Natural killer cell (primary cell): ENCODE measurements at places on chromosomes 1 and 21. TPM values are rescaled to one million over a fixed set of nuclear protein-coding genes. Genes with fewer than 3 reads are reported as not detected.

DNA sequence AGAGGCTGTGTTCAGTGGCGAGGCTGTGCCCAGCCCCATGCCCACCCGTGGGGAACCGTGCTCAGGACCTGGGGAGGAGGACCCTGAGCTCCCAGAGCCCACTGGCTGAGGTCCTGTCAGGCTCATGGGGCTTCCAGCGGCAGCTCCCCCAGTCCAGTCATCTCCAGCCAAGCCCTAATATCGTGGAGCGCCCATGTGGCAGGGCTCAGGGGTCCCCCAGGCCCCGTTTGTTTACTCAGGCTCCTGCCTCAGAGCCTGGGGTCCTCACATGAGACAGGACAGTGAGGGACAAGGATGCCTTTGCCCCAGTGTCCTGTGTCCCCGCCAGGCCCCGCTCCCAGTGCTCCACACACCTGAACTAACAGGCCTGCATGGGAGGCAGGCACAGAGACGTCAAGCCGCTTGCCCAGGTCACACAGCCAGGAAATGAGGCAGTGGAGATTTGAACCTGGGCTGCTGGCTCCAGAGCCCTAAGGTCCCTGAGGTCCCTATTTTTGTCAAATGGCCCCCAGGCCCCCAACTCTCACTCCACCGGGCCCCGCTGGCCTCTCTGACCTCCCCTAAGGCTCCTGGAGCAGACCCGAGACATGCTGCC is 100.7 kb upstream of the ACTRT2 start:
- no peak overlapping the region for H3K4me3 ChIP-seq
- no peaks in the 10 kb centered on the region for H3K27me3 ChIP-seq
- no peaks in the 10 kb centered on the region for H3K36me3 ChIP-seq
- DNase-seq, result no peak
- H3K4me1 ChIP-seq, result no peaks in the 10 kb centered on the region
- H3K27ac ChIP-seq, result no peak overlapping the region

GRCh38 chr1:225962440-225962975 is 21.5 kb upstream of the LEFTY2 start:
- no peaks in the 10 kb centered on the region for H3K36me3 ChIP-seq
- no peak overlapping the region for H3K4me3 ChIP-seq
- peak; percentile 70 for DNase-seq

- H3K27me3 ChIP-seq, result no peaks in the 10 kb centered on the region
- H3K4me1 ChIP-seq, result no peaks in the 10 kb centered on the region
- DNase-seq, result no peak
- no peak overlapping the region for H3K4me3 ChIP-seq
- H3K36me3 ChIP-seq, result no peaks in the 10 kb centered on the region
Observed at GRCh38 chr1:86140281-86140880, 16.2 kb downstream of the COL24A1 start.

DNA sequence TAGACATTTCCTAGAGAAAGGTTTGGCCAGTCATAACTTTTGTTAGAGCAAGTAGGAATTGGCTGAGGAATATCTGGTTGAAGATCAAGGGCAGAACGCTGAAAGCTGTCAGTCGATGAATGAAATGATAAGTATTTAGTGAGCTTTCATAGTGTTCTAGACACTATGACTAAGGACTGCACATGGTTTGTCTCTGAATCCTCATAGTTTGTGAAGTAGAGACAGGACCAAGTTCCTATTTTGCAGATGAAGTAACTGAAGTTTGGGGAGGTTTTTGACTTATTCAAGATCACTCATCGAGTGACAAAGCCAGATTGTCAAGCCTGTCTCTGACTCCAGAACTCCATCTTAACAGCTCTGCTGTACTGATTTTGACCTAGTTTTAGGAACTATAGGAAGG is 4.7 kb downstream of the ELOA start:
- H3K4me3 ChIP-seq, result no peak overlapping the region
- no peaks in the 10 kb centered on the region for H3K27me3 ChIP-seq
- DNase-seq, result no peak
- peaks cover 31% of the 10 kb centered on the region for H3K36me3 ChIP-seq

GRCh38 chr1:193070942-193071341 is 11.5 kb downstream of the RO60 start:
- no peaks in the 10 kb centered on the region for H3K27me3 ChIP-seq
- DNase-seq, result peak; percentile 40
- no peak overlapping the region for H3K4me3 ChIP-seq
- peaks cover 9% of the 10 kb centered on the region for H3K4me1 ChIP-seq
- H3K36me3 ChIP-seq, result peaks cover 6% of the 10 kb centered on the region

DNA sequence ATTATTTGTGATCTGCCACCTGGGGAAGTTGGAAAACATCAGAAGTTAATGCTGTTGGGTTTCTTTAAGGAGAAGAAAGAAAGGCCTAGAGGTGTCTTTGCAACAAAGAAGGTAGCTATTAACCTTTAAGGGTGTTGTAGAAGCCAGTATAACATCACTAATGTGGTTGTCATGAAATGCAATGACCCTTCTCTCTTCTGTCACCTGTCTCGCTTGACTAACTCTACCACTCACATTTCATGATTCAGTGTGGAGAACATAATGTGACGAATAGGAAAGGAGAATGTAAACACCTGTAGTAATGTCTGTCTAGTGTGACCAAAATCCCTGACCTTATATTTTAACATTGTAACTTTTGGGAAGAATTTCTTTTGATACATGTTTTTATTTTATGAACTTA is 211.7 kb upstream of the UBE2U start:
- no peaks in the 10 kb centered on the region for H3K36me3 ChIP-seq
- no peak for DNase-seq
- no peak overlapping the region for H3K27ac ChIP-seq
- no peak overlapping the region for H3K4me3 ChIP-seq
- no peaks in the 10 kb centered on the region for H3K4me1 ChIP-seq

- H3K4me1 ChIP-seq, result no peaks in the 10 kb centered on the region
- no peak for DNase-seq
- no peak overlapping the region for H3K4me3 ChIP-seq
- H3K27ac ChIP-seq, result no peak overlapping the region
Observed at GRCh38 chr1:29629401-29629800, 393.1 kb downstream of the PTPRU start.

GRCh38 chr1:152495066-152495675 is 15.4 kb upstream of the LCE5A start:
- H3K4me1 ChIP-seq, result no peaks in the 10 kb centered on the region
- H3K36me3 ChIP-seq, result no peaks in the 10 kb centered on the region
- peaks cover 3% of the 10 kb centered on the region for H3K27me3 ChIP-seq
- no peak overlapping the region for H3K27ac ChIP-seq
- DNase-seq, result no peak

DNA sequence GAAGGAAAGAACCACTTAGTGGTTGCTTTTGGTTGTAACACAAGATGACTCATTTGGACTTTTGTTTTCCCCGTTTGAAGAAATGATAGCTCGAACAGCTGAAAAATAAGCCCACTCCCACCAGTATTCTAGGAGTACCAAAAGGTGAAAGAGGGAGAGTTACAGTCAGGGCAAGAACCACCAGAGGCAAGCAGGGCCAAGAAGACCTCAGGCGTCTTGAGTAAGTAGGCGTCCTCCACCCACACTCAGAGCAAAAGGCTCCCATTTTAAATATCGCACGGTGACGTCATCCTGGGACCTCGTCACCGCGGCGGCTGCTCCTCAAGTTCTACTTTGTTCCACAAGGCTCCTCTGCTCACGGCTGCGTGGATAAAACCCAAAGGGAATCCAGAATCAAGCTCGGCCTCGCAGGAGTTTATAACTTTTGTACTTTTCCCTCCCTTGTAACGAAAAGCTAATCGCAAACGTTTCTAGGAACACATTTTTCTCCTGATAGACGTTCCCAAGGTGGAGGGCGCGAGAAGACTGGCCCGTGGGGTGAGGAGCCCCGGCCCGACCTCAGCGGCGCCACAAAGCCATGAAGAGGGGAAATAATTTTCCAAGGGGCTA is 1.2 kb downstream of the BTG3 start:
- peak overlapping the region; percentile 91 for H3K4me3 ChIP-seq
- peaks cover 19% of the 10 kb centered on the region for H3K4me1 ChIP-seq
- peak; percentile 92 for DNase-seq
- H3K27ac ChIP-seq, result peak overlapping the region; percentile 77
- H3K36me3 ChIP-seq, result peaks cover 3% of the 10 kb centered on the region
- H3K27me3 ChIP-seq, result no peaks in the 10 kb centered on the region

- no peaks in the 10 kb centered on the region for H3K27me3 ChIP-seq
- no peak for DNase-seq
- peaks cover 72% of the 10 kb centered on the region for H3K36me3 ChIP-seq
- H3K4me1 ChIP-seq, result no peaks in the 10 kb centered on the region
- H3K4me3 ChIP-seq, result no peak overlapping the region
- H3K27ac ChIP-seq, result no peak overlapping the region
Observed at GRCh38 chr1:200658037-200658818, 11.5 kb downstream of the DDX59 start.

DNA sequence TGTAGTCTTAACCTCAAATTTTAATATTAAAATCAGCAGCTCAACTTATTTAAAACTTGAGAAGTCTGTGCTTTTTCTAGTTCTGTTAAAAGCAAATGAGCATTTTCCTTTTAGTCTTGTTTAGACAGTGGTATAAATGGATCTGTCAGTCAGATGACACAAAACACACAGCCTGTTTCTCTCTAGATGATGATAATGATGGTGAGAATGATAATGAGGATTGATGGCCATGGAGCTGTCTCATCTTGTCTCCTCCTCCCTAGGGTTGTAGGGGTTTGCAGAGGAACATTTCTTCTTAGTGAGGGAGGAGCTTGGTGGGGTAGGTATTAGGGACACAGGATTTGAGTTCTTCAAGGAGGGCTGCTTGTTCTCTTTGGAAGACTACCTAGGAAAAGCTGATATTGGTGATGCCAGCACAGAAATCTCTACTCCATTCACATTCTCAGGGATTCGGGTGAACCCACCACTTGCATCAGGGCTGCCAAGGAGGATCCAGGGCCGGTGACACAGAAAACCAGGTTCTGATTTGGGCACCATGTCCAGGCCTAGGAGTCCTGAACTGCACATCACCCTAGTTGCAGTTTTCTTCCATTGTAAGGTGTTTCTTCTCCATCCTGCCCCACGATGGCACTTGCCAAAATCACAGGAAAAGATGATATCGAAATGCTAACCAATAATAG is 147.6 kb downstream of the RHOU start:
- H3K27ac ChIP-seq, result no peak overlapping the region
- H3K4me3 ChIP-seq, result no peak overlapping the region
- no peak for DNase-seq
- no peaks in the 10 kb centered on the region for H3K4me1 ChIP-seq
- H3K36me3 ChIP-seq, result no peaks in the 10 kb centered on the region

- no peak overlapping the region for H3K27ac ChIP-seq
- H3K4me3 ChIP-seq, result no peak overlapping the region
Observed at GRCh38 chr1:89873770-89874169, 52.9 kb downstream of the LRRC8D start.

- no peak for DNase-seq
- H3K27ac ChIP-seq, result no peak overlapping the region
- H3K36me3 ChIP-seq, result peaks cover 66% of the 10 kb centered on the region
- no peaks in the 10 kb centered on the region for H3K27me3 ChIP-seq
Observed at GRCh38 chr1:45612941-45613579, 10.8 kb downstream of the CCDC17 start.

DNA sequence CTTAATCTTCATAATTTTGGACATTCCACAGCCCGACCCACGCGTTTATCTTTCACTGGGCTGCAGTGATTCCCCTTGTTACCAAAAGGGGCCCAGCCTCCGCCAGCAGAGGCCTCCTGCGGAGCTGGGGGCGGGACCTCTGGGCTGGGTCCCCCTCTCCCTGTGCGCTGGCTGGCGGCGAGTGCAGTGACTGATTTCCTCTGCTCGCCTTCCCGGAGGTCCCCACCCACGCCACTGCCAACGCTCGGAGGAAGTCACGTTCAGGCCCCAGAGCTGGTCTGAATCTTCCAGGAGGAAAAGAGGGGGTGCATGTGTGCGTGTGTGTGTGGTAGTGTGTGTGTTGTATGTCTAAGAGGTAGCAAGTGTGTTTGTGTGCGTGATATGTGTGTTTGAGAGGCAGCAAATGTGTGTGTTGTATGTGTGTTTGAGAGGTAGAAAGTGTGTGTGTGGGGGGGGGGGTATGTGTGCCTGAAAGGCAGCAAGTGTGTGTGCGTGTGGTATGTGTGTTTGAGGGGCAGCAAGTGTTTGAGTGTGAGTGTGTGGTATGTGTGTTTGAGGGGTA is 35.0 kb upstream of the JAK1 start:
- H3K27ac ChIP-seq, result no peak overlapping the region
- H3K4me3 ChIP-seq, result no peak overlapping the region
- H3K4me1 ChIP-seq, result peaks cover 23% of the 10 kb centered on the region
- DNase-seq, result peak; percentile 54
- H3K36me3 ChIP-seq, result no peaks in the 10 kb centered on the region

DNA sequence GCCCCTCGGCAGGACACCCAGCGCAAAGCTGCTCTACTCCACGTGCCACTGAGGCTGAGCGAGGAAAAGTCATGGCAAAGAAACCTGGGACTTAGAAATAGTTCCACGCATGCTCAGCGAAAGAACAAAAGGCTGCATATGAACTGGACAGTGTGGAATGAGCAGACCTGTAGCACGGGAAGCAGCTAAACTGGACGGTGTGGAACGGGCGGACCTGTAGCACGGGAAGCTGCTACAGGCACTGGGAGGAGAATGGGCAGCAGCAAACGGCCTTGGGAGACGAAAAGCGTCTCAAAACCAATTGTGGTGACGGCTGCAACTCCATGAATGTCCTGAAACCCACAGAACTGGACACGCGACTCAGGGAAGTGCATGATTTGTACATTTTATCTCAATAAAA is 15.6 kb downstream of the SSU72 start:
- H3K27ac ChIP-seq, result no peak overlapping the region
- peaks cover 34% of the 10 kb centered on the region for H3K36me3 ChIP-seq
- no peaks in the 10 kb centered on the region for H3K27me3 ChIP-seq
- no peak for DNase-seq
- H3K4me3 ChIP-seq, result no peak overlapping the region
- peaks cover 3% of the 10 kb centered on the region for H3K4me1 ChIP-seq

DNA sequence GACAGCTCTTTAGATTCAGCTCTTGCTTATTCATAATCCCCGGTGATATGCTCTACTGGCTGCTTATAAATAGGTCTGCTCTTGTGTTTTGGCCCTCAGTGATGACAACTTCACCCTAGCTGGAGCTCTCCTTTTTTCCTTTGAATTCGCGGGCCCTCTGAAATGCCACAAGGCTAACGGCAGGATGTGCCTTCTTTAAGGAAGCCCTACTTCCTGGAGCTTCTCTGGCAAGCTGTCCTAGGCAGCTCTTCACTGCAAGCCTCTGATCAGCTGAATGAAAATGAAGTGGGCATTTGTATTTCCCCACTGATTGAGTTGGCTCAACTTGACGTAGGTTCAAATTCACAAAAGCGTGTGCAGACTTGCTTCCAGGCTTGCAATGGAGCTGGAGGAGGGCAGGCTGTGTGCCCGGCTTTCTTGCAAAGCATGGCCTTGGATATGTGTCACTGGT is 22.2 kb downstream of the SGIP1 start:
- no peak for DNase-seq
- no peaks in the 10 kb centered on the region for H3K36me3 ChIP-seq
- no peaks in the 10 kb centered on the region for H3K4me1 ChIP-seq
- no peak overlapping the region for H3K4me3 ChIP-seq

GRCh38 chr1:241603731-241604245 is 36.4 kb downstream of the CHML start:
- H3K27ac ChIP-seq, result no peak overlapping the region
- no peak for DNase-seq
- no peak overlapping the region for H3K4me3 ChIP-seq
- no peaks in the 10 kb centered on the region for H3K36me3 ChIP-seq
- no peaks in the 10 kb centered on the region for H3K27me3 ChIP-seq

Gene HSPA6
- total RNA-seq, result 6.5 TPM

Gene SELENOF
- total RNA-seq, result 124 TPM

Gene GBP6
- total RNA-seq, result 0.23 TPM

Gene KRTAP13-2
- total RNA-seq, result not detected

Gene FALEC
- total RNA-seq, result not detected

Gene TRAF3IP3
- total RNA-seq, result 273 TPM

Gene RNF223
- not detected for total RNA-seq
